Placental epithelial cell (primary cell): ENCODE measurements at places on chromosomes 1 and 21. TPM values are rescaled to one million over a fixed set of nuclear protein-coding genes. Genes with fewer than 3 reads are reported as not detected.

SLAMF9 gene
- 4.7 and 6.8 TPM in 2 replicates for total RNA-seq

MAP10 gene
- 2.0 TPM in 2 replicates for total RNA-seq

PPP1R8 gene
- 25.5 and 32.6 TPM in 2 replicates for total RNA-seq

FCRL2 gene
- total RNA-seq: not detected in 2 replicates

SCCPDH gene
- 16.9 and 34.2 TPM in 2 replicates for total RNA-seq

CHIT1 gene
- not detected in 2 replicates for total RNA-seq

RNF186 gene
- not detected in 2 replicates for total RNA-seq

SPTA1 gene
- not detected in 2 replicates for total RNA-seq

AVPR1B gene
- total RNA-seq: not detected in 2 replicates

CLDN14 gene
- not detected in 2 replicates for total RNA-seq

NEK2 gene
- total RNA-seq: 3.9 and 8.2 TPM in 2 replicates

IFNAR2 gene
- total RNA-seq: 2.4 and 3.9 TPM in 2 replicates

CELA3A gene
- total RNA-seq: not detected in 2 replicates

RHBDL2 gene
- 0.11 and 0.79 TPM in 2 replicates for total RNA-seq

ZSWIM5 gene
- total RNA-seq: under 0.01 TPM in 1 of 2 replicates, not detected in the other

NAXE gene
- total RNA-seq: 35.7 and 82.3 TPM in 2 replicates

C8B gene
- total RNA-seq: not detected in 2 replicates

F5 gene
- not detected in 2 replicates for total RNA-seq

GSTM5 gene
- total RNA-seq: under 0.01 TPM in 1 of 2 replicates, not detected in the other

KNCN gene
- total RNA-seq: not detected in 2 replicates

CSF3R gene
- total RNA-seq: 1.2 TPM in 1 of 2 replicates, not detected in the other

HSD3B1 gene
- total RNA-seq: 0.87 TPM in 1 of 2 replicates, not detected in the other

AIM2 gene
- 0.11 TPM in 1 of 2 replicates, not detected in the other for total RNA-seq

ADCY10 gene
- under 0.01 TPM in 2 replicates for total RNA-seq

FNDC10 gene
- total RNA-seq: 2.7 and 5.3 TPM in 2 replicates

MIXL1 gene
- not detected in 2 replicates for total RNA-seq

SERINC2 gene
- total RNA-seq: 12.2 and 54.7 TPM in 2 replicates

ARMH1 gene
- total RNA-seq: 0.22 and 3.9 TPM in 2 replicates

DCST1 gene
- total RNA-seq: 0.22 TPM in 1 of 2 replicates, not detected in the other

BNIPL gene
- 66.4 and 157 TPM in 2 replicates for total RNA-seq

HPCA gene
- under 0.01 TPM in 1 of 2 replicates, not detected in the other for total RNA-seq

FNDC5 gene
- 0.39 TPM in 1 of 2 replicates, not detected in the other for total RNA-seq

NBPF12 gene
- 5.4 and 7.9 TPM in 2 replicates for total RNA-seq

SNX7 gene
- total RNA-seq: 44.8 and 45.0 TPM in 2 replicates

POGK gene
- 32.6 and 44.9 TPM in 2 replicates for total RNA-seq

OPTC gene
- 0.76 TPM in 1 of 2 replicates, not detected in the other for total RNA-seq

TENT5C gene
- under 0.01 and 0.39 TPM in 2 replicates for total RNA-seq

PTPN14 gene
- 75.4 and 119 TPM in 2 replicates for total RNA-seq

CELA2B gene
- not detected in 2 replicates for total RNA-seq

OR2AK2 gene
- total RNA-seq: not detected in 2 replicates

IL10 gene
- total RNA-seq: not detected in 2 replicates

CRP gene
- under 0.01 TPM in 1 of 2 replicates, not detected in the other for total RNA-seq

CNTN2 gene
- total RNA-seq: under 0.01 TPM in 1 of 2 replicates, not detected in the other

HSPA6 gene
- total RNA-seq: 0.22 and 0.39 TPM in 2 replicates

TAL1 gene
- total RNA-seq: not detected in 2 replicates

APOBEC4 gene
- not detected in 2 replicates for total RNA-seq

HUNK gene
- 0.22 and 0.79 TPM in 2 replicates for total RNA-seq

RAB42 gene
- total RNA-seq: 1.6 and 2.4 TPM in 2 replicates

LCE1C gene
- total RNA-seq: not detected in 2 replicates

PDE9A gene
- total RNA-seq: 0.11 and 0.39 TPM in 2 replicates

TRAF3IP3 gene
- total RNA-seq: 0.22 and 0.39 TPM in 2 replicates

ACKR1 gene
- not detected in 2 replicates for total RNA-seq

GPR25 gene
- total RNA-seq: not detected in 2 replicates

NHLH1 gene
- total RNA-seq: under 0.01 and 0.11 TPM in 2 replicates

CD1B gene
- not detected in 2 replicates for total RNA-seq

FCGR1A gene
- not detected in 2 replicates for total RNA-seq

PIAS3 gene
- total RNA-seq: 35.4 and 41.2 TPM in 2 replicates

GBP5 gene
- under 0.01 TPM in 1 of 2 replicates, not detected in the other for total RNA-seq
